ENCODE measurements at places on chromosomes 7 and 10. TPM values are rescaled to one million over a fixed set of nuclear protein-coding genes. Genes with fewer than 3 reads are reported as not detected.
A peak's percentile ranks its signal among the peaks of the same experiment; 100 is the strongest.

Gene LFNG
- 3.6 TPM for total RNA-seq

Gene LRIT1
- not detected for total RNA-seq

Gene TECPR1
- total RNA-seq: 24.5 TPM

Gene CLRN3
- not detected for total RNA-seq

Gene PDGFA
- 8.4 TPM for total RNA-seq

Gene ZNF777
- total RNA-seq: 10.4 TPM

Gene IFIT2
- 7.0 TPM for total RNA-seq

Gene HTR5A
- total RNA-seq: not detected

Gene RPEL1
- not detected for total RNA-seq

Gene GIMAP4
- total RNA-seq: not detected

DNA sequence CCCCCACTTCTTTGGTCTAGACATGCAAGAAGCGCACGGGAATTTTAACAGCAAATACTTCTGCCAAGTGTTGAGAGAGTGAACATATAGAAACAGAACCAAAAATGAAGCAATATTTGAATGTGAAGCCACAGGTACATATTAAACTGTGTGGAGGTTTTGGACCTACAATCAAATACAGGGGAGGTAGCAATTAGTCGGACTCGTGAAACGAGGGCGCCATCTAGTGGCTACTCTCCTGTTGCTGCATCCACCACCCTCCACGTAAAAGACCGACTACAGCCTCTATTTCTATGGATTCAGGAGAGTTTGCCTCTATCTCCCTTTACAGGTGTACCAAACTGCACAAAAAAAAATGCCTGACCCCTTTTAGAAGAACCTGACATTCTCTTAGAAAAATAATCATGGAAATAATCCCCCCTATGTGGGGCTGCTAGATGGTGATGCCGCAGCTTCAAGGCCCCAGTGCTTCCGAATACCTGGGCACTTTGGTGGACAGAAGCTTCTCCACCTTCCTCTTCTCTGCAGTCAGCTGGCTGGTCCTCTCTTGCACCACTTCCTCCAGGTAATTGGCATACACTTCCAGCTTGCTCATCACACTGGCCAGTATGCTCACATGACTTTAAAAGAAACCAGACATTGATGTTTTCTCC is 31.7 kb downstream of the TECTB start:
- DNase-seq: peak; percentile 84

- DNase-seq: peak; percentile 45
These were observed 232.7 kb downstream of the LRMDA start for GRCh38 chr10:75663947-75664664.

DNA sequence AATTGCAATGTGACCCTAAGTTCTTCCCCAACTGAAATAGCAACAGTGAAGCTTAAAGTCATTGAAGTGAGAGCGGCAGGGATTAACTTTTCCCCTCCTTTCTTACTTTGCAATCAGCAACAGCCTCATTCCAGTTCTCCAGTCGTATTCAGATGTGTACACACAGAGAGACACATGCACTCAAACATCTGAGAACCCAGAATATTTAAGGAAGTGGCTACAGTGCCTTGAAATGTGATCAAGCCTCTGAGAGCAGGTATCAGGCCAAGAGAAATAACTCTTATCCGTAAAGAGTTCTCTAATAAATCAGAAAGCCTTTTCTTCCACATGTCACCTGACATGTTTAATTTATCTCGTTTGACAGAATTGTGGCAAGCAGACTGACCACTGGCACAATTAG is 388.9 kb upstream of the NPVF start:
- DNase-seq: no peak

GRCh38 chr7:113431406-113431805 is 313.1 kb upstream of the SMIM30 start:
- DNase-seq: no peak

DNA sequence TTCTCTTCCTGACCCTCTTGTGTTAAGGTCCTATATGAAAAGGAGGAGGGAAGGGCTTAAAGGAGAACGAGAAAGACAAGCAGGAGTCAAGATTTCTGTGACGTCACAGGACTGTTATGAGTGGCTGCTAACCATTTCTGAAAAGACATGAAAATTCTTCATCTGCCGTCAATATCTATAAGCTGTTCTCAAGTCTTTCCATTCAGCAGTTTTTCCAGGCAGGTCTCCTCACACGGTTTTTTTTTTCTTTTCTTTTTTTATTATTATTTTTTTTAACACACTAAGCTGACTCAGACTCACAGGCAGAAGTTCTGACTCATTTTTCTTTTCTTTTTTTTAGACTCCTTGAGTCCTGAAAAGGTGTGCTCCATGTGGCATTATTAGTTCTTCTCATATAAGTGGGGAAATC is 72.0 kb downstream of the DGKI start:
- peak; percentile 80 for DNase-seq

- peak; percentile 10 for DNase-seq
These were observed 45.4 kb upstream of the NPSR1 start for GRCh38 chr7:34612661-34613060.

DNA sequence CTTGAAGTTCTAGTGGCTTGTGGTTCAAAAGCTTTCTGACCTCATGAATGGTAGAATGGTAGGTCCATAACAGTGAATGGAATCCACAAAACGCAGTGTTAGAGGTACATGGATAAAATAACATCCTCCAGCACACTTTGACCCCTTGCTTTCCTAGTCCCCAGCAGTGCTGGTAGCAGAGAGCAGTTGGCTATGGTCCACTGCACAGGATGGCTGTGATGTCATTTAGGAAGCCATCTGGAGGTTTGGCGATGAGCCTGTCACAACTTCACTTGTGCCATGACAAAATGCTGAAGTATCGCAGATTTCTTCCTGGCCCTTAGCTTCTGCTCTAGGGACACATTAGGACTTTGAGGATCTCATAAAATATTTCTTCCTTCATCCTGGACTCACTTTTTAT is 300.0 kb upstream of the FZD8 start:
- no peak for DNase-seq

DNA sequence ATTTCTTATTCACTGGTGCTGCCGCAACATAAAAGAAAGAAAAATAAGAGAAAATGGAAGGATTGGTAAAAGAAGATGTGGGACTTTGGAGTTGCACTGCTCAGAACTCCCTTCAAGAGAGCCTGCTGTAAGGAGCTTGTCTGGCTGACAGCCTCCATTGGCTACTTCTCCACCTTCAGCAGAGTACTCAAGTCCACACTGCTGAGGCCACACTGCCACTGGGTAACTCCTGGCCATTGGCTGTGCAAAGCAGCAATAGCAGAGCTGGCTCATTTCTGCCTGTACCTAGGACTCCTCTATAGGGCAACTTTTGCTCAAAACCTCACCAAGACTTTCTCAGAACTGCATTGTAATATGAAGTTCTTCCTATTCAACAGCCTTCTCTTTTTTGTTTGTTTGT is 38.7 kb upstream of the PCLO start:
- DNase-seq: no peak

DNA sequence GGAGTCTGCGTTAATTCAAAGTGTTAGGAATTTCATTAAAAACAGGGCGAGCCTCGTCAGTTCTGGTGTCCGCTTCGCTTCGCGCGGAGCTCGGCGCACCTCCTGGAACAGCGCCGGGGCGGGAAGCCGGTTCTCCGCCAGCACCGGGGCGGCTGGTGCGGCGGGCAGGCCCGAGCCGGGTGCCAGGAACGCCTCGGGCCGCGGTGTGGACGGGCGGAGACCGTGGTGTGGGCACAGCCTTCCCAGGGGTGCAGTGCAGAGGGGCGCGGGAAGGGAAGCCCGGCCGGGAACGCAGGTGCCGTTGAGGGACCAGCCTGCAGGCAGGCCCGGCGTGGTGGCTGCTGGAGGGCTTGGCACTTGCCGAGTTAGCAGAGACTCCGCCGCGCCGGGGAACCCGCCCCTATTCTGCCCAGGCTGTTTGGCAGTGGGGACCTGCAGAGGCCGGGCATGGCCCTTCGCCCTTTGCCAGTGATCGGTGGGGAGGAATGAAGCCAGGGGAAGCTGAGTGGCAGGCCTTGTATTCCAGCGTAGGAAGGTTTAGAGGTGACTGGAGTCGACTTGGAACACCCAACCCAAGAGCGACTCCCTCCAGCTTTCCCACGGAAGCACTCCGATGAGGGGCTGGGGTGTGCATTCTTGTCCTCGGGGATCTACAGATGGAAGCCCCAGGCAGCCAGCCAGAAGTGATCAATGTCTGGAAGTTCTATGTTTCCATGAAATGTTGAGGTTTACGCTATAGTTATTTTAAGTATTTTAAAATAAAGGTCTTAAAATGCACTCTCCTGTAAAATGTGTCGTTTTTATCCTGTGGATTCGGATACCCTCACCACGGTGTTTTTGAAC is 945 bp upstream of the RHEB start:
- peak; percentile 57 for DNase-seq

DNA sequence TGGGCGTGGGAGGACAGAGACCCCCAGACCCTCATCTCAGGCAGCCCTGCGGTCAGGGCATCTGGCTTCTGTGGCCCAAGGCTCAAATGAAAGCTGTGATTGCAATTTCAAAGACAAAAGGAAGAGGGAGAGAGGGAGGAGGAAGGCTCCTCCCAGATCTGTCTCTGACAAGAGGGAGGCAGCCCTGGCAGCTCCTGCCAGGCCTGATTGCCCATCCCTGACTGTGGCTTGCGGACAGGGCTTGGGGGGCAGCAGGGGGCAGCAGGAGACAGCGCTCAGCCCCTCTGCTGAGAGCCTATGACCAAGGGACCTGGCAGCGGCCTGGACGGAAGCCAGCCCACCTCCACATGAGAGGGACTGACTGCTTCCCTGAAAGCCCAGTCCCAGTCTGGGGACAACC is 91.8 kb downstream of the PTPRN2 start:
- peak; percentile 23 for DNase-seq

- no peak for DNase-seq
These were observed 259.7 kb upstream of the PITRM1 start for GRCh38 chr10:3432081-3432825.

GRCh38 chr7:24833549-24833948 is 76.3 kb upstream of the GSDME start:
- no peak for DNase-seq

GRCh38 chr7:80940539-80941207 is 21.8 kb upstream of the SEMA3C start:
- DNase-seq: peak; percentile 34

DNA sequence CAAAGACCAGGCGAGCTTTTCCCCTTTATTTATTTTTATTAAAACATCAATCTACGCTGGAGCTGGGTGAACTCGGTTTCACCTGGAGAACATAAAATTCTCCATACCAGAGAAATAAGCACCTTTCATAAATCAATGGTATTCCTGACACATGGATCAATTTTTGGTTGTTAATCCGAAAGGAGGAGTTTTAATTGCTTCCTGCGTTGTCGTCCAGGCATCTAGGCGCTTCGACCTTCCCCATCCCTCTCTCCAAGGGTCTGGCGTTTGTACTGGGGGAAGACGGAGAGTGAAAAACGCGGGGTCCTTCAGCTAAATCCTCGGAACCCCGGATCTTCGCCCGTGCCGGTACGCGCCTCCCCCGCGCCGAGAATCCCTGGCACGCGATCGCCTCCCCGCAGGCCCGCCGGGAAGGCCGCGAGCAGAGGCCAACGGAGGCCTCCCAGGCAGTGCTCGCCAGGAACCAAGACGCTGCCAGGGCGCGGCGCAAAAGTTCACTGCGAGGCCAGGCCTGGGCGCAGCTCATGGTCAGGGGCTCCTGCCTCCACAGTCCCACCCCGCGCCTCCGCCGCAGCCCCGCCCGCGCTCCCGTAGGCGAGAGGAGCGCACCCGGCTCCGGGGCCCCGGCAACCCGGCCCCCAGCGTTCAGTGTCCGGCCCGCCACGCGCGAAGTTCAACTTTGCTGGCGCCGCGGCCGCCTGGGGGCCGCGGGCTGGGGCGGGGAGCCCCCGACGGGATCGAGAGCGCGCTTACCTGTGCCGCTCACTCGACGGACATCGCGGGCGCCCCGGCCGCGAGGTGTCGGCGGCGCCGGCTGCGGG is 8.3 kb upstream of the EBF3 start:
- DNase-seq: peak; percentile 50

- DNase-seq: no peak
These were observed 110.3 kb downstream of the TRRAP start for GRCh38 chr7:98988641-98989040.

GRCh38 chr10:28320799-28321198 is 17.9 kb upstream of the MPP7 start:
- no peak for DNase-seq

GRCh38 chr7:98930921-98931320 is 52.6 kb downstream of the TRRAP start:
- DNase-seq: peak; percentile 9

- DNase-seq: no peak
These were observed 975.8 kb upstream of the AUTS2 start for GRCh38 chr7:68622500-68622899.

DNA sequence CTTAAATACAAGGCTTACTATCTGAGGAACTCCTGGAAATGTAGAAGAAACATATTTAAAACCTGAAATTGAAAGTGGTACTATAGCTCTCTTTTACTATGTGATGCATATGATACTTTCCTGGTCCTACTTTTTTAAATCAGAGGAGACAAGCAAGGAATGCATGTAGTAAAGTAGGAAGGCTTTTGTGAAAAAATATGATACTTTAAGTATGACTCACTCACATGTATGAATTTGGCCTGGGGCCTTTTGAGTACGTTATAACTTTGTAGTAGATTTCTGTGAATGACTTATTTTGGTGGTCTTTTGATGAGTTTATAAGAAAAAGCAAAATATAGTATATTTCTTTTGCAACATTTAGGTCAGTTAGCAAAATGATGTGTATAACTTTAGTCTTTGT is 53.8 kb downstream of the TAX1BP1 start:
- DNase-seq: peak; percentile 72

GRCh38 chr7:1331561-1332467 is 99.1 kb downstream of the UNCX start:
- DNase-seq: no peak

DNA sequence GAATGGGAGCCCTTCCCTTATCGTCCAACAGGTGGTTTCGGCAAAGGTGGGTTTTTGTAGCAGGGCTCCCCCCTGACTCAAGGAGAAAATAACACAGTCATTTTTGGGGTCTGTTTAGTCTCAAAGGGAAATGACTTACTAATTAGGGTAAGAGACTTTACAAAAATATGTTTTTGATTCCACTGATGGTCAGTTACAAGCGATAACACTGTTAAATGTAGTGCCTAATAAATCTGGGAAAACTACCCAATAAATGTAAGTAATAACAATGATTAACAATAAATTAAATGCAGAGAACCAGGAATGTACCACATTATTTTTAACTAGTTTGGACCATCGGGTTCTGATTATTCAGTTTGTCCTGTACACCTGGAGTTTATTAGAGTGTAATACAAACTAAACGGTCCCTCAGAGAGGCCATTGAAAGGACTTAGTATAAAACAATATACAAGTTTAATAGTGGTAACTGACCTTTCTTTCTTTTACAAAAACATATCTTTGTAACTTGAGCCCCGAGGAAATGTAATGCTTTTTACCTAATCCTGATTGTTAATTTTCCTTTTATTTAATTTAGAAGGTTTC is 216.2 kb upstream of the HABP2 start:
- DNase-seq: no peak
